ENCODE measurements at places on chromosomes 2 and 18.

DNA sequence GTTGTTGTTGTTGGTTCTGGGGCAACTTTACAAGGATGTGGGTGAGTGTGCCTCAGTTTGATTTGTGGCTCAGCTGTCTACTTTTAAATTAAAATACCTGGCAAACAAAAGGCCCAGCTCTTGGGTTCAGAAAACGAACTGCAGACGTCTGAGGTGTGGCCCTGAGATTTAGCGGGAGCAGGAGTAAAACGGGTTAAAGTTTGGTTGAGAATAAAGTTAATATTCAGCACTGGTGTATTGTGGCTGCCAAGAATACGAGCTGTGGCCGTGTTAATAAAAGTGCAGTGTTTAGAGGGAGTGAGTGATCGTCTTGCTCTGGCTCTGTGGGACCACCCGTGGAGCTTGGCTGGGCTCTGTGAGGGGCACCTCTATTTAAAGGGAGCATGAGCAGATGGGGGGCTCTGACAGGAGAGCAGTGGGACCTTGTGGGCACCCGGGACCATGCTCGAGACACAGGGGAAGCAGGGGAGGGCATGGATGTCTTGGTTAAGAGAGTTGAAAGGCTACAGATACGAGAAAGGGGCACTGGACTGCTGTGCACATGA lies 80.3 kb downstream of the VAPA start:
- DNase-seq = no peak

GRCh38 chr18:79093986-79094385 lies 24.8 kb downstream of the ATP9B start:
- DNase-seq = no peak

DNA sequence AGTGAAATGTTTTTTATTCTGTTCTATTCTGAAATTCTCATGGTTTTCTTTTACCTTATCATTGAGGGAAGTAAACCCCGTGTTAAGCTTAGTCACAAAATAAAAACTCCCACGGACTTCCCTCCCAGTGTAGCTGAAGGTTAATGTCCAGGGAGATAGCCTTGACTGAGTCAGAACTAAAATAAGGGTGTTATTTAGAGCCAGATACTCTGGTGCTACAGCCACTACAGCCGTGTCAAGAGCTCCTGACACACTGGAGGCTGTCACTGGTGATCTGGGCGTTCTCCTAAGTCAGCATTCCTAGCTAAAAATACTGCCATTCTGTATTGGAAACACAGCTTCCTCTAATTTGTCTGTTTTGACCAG lies 82.0 kb upstream of the RANBP2 start:
- DNase-seq = no peak

GRCh38 chr2:126715111-126715510 lies 59.2 kb downstream of the GYPC start:
- DNase-seq = no peak

GRCh38 chr2:178197791-178198190 lies 3.5 kb downstream of the OSBPL6 start:
- DNase-seq = no peak

DNA sequence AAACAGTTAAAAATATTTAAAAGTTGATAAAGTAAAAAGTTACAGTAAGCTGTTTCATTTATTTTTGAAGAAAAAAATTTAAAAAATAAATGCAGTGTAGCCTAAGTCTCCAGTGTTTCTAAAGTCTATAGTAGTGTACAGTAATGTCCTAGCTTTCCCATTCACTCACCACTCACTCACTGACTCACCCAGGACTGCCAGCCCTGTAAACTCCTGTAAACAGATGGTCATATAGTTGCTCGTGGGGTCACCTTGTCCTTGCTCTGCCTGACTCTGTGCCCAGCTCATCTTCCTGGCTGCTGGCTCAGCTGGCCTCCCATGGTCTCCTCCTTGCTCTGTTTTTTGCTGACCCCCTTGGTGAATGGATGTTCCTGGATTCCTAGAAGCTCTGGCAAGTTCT lies 180.3 kb downstream of the VAPA start:
- no peak for DNase-seq

DNA sequence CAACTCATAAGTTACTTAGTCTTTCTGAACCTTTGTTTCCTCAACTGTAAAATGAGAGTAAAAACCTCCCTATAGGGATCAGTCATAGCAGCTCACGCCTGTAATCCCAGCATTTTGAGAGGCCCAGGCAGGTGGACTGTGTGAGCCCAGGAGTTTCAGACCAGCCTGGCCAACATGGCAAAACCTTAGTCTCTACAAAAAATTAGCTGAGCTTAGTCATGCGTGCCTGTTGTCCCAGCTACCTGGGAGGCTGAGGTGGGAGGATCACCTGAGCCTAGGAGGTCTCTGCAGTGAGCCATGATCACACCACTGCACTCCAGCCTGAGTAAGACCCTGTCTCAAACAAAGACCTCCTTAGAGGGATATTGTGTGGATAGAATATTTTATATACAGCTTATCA lies 2.3 kb downstream of the GPR155 start:
- no peak for DNase-seq

DNA sequence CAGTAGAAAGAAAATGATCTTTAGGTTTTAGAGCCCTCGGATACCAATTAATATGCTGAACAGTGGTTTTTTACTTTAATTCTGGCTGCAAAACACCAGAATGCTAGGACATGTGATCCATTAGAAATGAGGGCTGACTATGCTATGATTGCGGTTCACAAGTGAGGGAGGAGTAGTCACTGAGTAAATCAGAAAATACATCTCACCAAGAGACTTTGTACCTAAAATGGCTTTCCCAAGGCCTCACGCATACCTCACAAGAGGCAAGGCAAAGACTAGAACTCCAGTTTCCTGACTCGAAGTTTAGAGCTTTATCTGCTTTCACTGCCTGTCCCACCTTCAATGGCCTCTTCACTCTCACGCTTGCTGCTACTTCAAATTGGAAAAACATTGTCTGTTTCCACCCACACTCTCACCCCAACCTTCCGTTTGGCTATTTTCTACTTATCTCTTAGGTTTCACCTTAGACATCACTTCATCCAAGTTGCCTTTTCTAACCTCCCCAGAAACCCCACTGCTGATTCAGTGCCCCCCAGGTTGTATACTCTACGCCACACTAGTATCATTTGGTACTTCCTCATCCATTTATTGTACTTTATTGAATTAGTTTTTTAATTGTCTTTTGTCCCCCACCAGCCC lies 5.1 kb upstream of the MBD2 start:
- no peak for DNase-seq

DNA sequence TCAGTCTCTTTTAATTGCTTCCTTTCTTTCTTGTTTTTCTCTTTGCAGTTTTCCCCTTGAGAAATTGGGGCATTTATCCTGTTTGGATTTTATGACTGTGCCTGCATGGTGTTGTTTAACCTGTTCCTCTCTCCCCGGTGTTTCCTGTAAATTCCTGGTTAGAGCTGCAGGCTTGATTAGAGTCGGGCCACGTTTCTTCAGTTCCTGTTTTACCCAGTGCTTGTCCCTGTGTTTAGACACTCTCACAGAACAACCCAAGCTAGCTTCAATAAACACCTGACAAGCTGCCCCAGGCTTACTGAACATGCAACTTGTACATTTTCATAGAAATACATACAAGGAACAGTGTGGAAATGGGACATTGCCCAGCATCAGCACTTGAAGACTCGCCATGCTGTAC lies 53.9 kb downstream of the NGEF start:
- no peak for DNase-seq

DNA sequence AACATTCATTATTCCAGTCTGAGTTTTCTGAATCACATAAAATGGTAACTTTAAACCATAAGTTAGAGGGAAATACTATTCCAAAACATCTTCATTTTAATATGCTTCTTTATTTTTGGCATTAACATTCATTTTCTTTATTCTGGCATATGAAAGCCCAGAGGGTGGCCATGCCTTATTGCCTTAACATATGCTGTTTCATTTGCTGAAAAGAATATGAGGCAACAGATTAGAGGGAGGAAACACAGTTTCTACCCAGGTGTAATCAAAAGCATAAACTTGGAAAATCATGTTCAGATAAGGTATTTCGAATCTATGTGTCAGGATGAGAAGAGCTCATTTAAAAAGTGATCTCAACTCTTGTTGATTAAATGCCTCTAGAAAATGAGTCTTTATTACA lies 379.9 kb upstream of the DSEL start:
- DNase-seq = no peak

DNA sequence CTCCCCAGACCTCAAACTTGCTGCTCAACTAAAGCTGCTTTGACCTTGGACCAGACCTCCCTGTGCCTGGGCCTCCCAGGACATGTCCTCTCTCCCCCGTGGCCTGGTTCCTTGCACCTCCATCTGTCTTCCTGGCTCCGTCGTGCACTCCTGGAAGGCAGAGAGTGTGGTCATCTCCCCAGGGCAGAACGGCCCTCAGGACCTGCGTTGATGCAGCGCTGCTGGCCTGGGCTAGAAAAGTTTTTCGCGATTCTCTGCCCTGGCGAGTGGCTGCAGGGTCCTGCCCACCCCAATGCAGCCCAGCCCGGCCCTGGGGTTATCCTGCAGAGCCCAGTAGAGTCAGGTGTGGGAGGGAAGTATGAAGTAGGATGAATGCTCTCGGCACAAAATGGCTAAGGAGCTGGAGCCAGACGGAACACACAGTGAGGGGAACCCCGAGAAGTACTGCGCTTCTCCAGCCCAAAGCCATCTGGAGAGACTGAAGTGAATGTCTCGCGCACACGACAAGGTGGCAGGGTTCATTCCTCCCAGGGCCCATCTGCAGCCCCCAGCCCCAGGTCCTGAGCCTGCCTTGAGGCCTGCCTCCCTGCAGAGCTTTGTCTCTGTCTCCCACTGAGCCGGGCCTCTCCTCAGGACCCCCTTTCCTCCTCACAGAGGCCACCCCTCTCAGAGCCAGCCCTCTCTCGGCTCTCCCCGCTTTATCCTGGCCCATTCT lies 41.7 kb downstream of the ATOH8 start:
- no peak for DNase-seq

- DNase-seq = no peak
Observed at GRCh38 chr2:119536707-119537106, 7.5 kb upstream of the CFAP221 start.

GRCh38 chr2:222451224-222451674 lies 26.9 kb downstream of the SGPP2 start:
- no peak for DNase-seq

DNA sequence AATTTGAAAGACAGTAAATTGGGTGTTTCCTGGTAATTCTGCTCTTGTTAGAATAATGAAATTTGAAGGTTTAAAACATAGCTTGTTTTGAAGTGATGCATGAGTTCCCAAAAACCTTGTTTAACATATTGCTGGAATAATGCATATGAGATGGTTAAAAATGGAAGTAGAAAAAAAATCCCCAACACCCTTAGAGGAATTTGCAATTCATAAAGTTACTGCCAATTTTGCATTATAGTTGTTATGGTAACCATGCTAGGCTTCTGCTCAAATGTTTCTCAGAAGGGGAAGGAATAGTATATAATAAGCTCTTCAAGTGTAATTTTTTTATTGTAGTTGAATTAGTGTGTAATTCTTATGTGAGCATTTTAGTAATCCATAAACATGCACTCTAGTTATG lies 49.1 kb downstream of the FASTKD2 start:
- DNase-seq = no peak

DNA sequence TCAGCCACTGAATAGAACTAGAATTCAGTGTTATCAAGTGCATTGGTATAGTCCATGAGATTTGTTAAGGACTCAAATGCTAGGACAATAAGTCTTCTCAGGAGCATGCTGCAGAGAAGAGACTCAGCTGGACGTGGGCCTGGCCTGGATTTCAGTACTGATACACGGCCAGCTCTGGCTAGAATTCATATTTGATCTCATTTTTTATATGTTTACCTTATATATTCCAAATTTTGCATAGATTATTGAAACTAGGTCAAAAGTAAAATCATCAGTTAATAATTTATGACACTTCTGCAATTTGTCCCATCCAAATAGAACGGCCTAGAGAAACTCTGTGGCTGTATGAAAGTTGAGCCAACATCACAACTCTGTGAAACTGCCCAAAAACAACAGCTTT lies 262.0 kb downstream of the DLGAP1 start:
- no peak for DNase-seq

GRCh38 chr2:138421971-138422335 lies 79.6 kb upstream of the SPOPL start:
- no peak for DNase-seq

DNA sequence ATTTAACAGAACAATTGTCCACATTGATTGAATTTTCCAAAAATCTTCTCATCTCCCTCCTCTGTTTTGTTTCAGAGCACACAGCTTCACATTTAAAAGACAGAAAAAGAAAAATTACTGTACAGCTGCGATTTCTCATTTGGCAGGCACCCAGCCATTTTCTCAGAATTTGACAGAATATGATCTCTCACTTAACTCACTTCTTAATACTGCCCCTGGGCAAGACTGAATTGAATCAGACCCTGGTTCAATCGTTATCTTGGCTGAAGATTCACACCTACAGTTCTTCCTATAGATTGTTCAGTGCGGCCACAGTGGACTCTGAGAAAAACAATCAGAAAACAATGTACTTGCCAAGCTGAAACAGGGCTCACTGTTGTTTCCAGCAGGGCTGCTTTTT lies 90.2 kb upstream of the LHCGR start:
- no peak for DNase-seq

DNA sequence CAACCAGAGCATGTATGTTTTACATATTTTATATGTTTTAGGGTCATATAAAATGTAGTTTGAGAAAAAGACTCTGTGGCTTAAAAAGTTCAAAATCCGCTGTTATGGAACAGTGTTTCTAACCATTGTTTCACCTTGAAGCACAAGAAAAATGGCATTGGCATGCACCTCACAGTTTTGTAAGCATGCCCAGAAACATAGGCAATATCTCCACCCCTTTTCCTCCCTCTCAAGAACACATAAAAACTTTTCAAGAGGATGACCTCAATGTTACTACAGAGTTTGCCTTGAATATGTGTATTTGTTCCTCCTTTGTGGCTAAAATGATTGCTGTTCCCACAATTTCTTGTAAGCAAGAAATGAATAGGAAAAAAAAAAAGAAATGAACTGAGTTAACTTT lies 29.3 kb upstream of the SLC40A1 start:
- DNase-seq = no peak

Data from dorsolateral prefrontal cortex (tissue), 122 donors.